ENCODE measurements at places on chromosomes 12 and 14.

DNA sequence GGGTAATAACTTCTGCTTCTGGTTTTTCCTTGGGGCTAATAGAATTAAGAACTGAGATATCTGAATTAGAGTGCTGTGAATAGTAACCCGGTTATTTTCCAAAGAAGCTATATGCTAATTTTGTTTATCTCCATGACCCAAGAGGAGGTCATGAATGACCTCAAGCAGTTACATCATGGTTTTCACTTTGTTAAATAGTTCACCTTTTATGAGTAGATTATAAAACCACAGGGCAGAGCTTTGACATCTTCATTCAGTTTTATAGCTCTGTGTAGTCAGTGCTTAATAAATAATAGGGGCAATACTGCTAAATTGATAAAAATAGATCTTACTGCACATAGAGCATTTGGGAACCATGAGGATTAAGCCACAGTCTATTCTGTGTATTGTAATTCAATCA is 462.2 kb downstream of the LRIG3 start:
- no peaks in the 10 kb centered on the region for H3K27me3 ChIP-seq
- H3K4me1 ChIP-seq = no peaks in the 10 kb centered on the region
- H3K36me3 ChIP-seq = no peaks in the 10 kb centered on the region

GRCh38 chr12:27304856-27305255 is 27.8 kb upstream of the BMAL2 start:
- no peak overlapping the region for H3K4me3 ChIP-seq
- H3K36me3 ChIP-seq = peaks cover 27% of the 10 kb centered on the region
- H3K27ac ChIP-seq = no peak overlapping the region
- no peak for DNase-seq

GRCh38 chr14:90177539-90178189 is 78.7 kb upstream of the PSMC1 start:
- peaks cover 5% of the 10 kb centered on the region for H3K27me3 ChIP-seq
- no peak for DNase-seq
- H3K4me1 ChIP-seq = no peaks in the 10 kb centered on the region
- H3K36me3 ChIP-seq = no peaks in the 10 kb centered on the region

- no peak overlapping the region for H3K27ac ChIP-seq
- H3K4me1 ChIP-seq = peaks cover 3% of the 10 kb centered on the region
- H3K36me3 ChIP-seq = no peaks in the 10 kb centered on the region
- no peaks in the 10 kb centered on the region for H3K27me3 ChIP-seq
- no peak for DNase-seq
Observed at GRCh38 chr14:99674776-99675381, 9.2 kb upstream of the CYP46A1 start.

- no peak overlapping the region for H3K27ac ChIP-seq
- no peaks in the 10 kb centered on the region for H3K4me1 ChIP-seq
- no peak for DNase-seq
Observed at GRCh38 chr12:117039891-117040309, 59.3 kb downstream of the TESC start.

- H3K27me3 ChIP-seq = no peaks in the 10 kb centered on the region
- no peak for DNase-seq
- peaks cover 2% of the 10 kb centered on the region for H3K4me1 ChIP-seq
- H3K4me3 ChIP-seq = no peak overlapping the region
- no peaks in the 10 kb centered on the region for H3K36me3 ChIP-seq
- H3K27ac ChIP-seq = no peak overlapping the region
Observed at GRCh38 chr14:31963587-31963986, 113.5 kb upstream of the ARHGAP5 start.

- peaks cover 73% of the 10 kb centered on the region for H3K36me3 ChIP-seq
- H3K27me3 ChIP-seq = no peaks in the 10 kb centered on the region
- H3K27ac ChIP-seq = peak overlapping the region; percentile 8
- H3K4me3 ChIP-seq = no peak overlapping the region
- no peak for DNase-seq
- peaks cover 33% of the 10 kb centered on the region for H3K4me1 ChIP-seq
Observed at GRCh38 chr14:91125271-91125660, 11.4 kb downstream of the DGLUCY start.

DNA sequence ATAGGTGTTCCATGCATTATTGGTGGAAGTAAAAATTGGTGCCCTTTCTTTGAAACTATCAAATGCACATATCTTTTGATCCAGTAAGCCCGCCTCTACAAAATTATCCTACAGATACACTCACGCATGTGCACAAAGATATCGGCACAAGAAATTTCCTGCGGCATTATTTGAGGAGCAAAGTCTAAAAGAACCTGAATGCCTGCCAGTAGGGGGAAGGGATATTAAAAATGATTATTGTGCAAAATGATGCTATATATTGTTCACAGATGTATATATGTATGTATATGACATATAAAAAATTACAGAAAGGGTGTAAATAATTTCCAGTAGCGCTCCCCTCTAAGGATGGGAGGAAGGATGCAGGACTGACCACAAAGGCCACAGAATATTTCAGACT is 24.7 kb upstream of the ADIPOR2 start:
- DNase-seq = no peak
- H3K4me1 ChIP-seq = peaks cover 47% of the 10 kb centered on the region
- H3K4me3 ChIP-seq = no peak overlapping the region
- no peaks in the 10 kb centered on the region for H3K27me3 ChIP-seq
- no peak overlapping the region for H3K27ac ChIP-seq

- peak; percentile 27 for DNase-seq
- no peak overlapping the region for H3K4me3 ChIP-seq
- no peak overlapping the region for H3K27ac ChIP-seq
- peaks cover 8% of the 10 kb centered on the region for H3K27me3 ChIP-seq
Observed at GRCh38 chr12:48795550-48796455, 6.9 kb upstream of the ADCY6 start.

- H3K4me1 ChIP-seq = no peaks in the 10 kb centered on the region
- DNase-seq = no peak
- no peaks in the 10 kb centered on the region for H3K36me3 ChIP-seq
- no peak overlapping the region for H3K27ac ChIP-seq
- no peaks in the 10 kb centered on the region for H3K27me3 ChIP-seq
Observed at GRCh38 chr14:29475641-29476040, 452.0 kb downstream of the PRKD1 start.

GRCh38 chr12:39393890-39394289 is 49.0 kb downstream of the KIF21A start:
- H3K4me1 ChIP-seq = peaks cover 2% of the 10 kb centered on the region
- H3K4me3 ChIP-seq = no peak overlapping the region
- H3K27ac ChIP-seq = no peak overlapping the region
- no peak for DNase-seq

GRCh38 chr12:71492604-71493003 is 53.0 kb downstream of the LGR5 start:
- no peak overlapping the region for H3K27ac ChIP-seq
- no peaks in the 10 kb centered on the region for H3K4me1 ChIP-seq
- H3K4me3 ChIP-seq = no peak overlapping the region
- H3K36me3 ChIP-seq = no peaks in the 10 kb centered on the region
- H3K27me3 ChIP-seq = no peaks in the 10 kb centered on the region

DNA sequence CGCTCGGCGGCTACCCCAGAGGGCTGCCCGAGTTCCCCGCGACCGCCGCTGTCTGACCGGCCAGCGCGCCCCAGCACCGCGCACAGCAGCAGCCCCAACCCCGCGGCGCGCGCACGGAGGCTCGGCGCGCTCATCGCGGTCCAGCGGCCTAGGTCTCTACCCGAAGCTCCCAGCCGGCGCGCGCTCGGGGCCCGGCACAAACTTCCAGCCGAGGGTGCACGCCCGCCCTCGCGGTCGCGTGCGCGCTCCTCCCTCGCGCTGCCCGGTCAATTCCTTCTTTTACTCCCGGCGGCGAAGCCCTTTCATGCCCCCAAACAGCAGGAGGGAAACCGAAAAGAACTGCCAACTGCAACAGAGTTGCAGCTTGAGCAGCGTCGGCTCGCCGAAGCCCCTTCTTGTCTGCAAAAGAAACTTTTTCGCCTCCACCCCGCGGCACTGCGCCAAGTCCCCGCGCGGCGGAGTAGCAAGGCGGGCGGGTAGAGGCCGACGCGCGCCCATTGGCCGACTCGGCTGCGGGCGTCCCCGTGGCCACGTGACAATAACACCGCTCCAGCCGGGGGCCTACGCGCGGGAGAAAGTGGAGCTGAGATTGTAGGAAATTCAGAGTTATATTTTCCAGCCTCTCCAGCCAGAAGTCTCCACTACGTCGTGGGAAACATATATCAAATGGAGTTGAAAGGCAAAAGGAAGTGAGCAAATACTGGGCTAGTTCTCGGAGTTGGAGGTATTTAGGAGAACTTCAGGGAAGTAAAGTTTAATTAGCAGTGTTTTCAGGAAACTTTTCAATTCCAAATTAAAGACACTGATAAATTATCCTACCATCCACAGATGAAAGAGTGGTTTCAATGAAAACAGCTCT is at the start of gene LRIG3:
TSS of gene LRIG3 (minus strand) at position 403 of the 859 bp plus-strand sequence. CDS start at position 134, 269 bp downstream.
- no peaks in the 10 kb centered on the region for H3K36me3 ChIP-seq
- H3K4me3 ChIP-seq = peak within 1 kb of the TSS; percentile 74
- H3K27me3 ChIP-seq = peaks cover 28% of the 10 kb centered on the region

- no peak overlapping the region for H3K27ac ChIP-seq
- no peak overlapping the region for H3K4me3 ChIP-seq
Observed at GRCh38 chr14:87014856-87015255, 978.1 kb downstream of the GALC start.

DNA sequence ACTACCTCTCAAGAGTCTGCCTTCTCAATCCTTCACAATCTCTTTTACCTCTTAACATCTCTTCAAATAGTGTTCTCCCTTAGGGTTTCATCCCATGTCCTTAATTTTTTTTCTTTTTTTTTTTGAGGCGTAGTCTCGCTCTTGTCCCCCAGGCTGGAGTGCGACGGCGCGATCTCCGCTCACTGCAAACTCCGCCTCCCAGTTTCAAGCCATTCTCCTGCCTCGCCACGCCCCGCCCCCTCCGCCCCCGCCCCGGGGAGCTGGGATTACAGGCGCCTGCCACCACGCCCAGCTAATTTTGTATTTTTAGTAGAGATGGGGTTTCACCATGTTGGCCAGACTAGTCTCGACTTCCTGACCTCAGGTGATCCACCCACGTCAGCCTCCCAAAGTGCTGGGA is 7.0 kb upstream of the BCAT1 start:
- DNase-seq = no peak
- peaks cover 25% of the 10 kb centered on the region for H3K27me3 ChIP-seq
- H3K36me3 ChIP-seq = no peaks in the 10 kb centered on the region
- no peak overlapping the region for H3K4me3 ChIP-seq

GRCh38 chr12:13223941-13224340 is 27.4 kb downstream of the EMP1 start:
- H3K27me3 ChIP-seq = peaks cover 41% of the 10 kb centered on the region
- H3K4me3 ChIP-seq = no peak overlapping the region
- no peaks in the 10 kb centered on the region for H3K36me3 ChIP-seq
- H3K27ac ChIP-seq = no peak overlapping the region
- no peak for DNase-seq

DNA sequence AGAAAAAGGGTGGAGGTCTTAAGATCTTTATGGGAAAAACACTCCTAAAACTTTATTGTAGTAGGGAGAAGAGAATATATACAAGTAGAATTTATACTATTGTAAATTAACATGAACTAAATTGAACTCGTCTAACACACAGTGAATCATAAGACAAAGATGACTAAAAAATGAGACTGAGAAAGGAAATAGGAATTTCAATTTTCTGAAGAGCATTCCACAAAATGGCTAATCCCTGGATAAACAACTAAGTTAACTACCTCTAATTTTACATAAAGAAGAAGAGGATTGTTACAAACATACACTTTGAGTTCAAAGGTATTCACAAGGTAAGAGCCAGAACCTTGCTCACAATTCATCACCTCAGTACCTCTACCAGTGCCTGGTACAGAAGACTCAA is 2.0 kb downstream of the MAP4K5 start:
- no peak overlapping the region for H3K27ac ChIP-seq
- DNase-seq = no peak
- peak overlapping the region; percentile 7 for H3K4me3 ChIP-seq
- H3K36me3 ChIP-seq = peaks cover 13% of the 10 kb centered on the region

- no peak overlapping the region for H3K27ac ChIP-seq
- no peak for DNase-seq
- no peak overlapping the region for H3K4me3 ChIP-seq
- H3K4me1 ChIP-seq = peaks cover 11% of the 10 kb centered on the region
- peaks cover 21% of the 10 kb centered on the region for H3K36me3 ChIP-seq
- peaks cover 20% of the 10 kb centered on the region for H3K27me3 ChIP-seq
Observed at GRCh38 chr14:54570631-54571415, 3.9 kb downstream of the SAMD4A start.

- H3K4me3 ChIP-seq = peak overlapping the region; percentile 13
- H3K36me3 ChIP-seq = peaks cover 35% of the 10 kb centered on the region
- H3K4me1 ChIP-seq = peaks cover 43% of the 10 kb centered on the region
- H3K27ac ChIP-seq = peak overlapping the region; percentile 81
Observed at GRCh38 chr14:34013721-34014060, 62.8 kb upstream of the EGLN3 start.

- H3K4me1 ChIP-seq = peaks cover 7% of the 10 kb centered on the region
- H3K27ac ChIP-seq = no peak overlapping the region
- DNase-seq = no peak
- no peaks in the 10 kb centered on the region for H3K27me3 ChIP-seq
- H3K36me3 ChIP-seq = peaks cover 33% of the 10 kb centered on the region
- H3K4me3 ChIP-seq = no peak overlapping the region
Observed at GRCh38 chr14:65696801-65697200, 284.3 kb downstream of the FUT8 start.

DNA sequence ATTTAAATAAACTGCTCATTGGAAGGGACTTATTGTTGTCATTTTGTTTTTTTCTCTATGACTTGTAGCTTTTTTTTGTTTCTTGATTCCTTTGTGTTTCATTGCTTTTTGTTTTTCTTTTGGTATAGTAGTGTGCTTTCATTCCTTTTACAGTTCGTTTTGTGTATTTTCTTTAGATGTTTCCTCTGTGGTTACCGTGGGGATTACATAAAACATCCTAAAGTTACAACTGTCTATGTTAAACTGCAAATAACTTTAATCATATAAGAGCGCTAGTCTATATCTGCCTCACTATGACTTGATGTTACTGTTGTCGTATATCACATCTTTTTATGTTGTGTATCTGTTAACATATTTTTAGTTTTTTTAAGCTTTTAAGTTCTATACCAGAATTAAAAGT is 86.9 kb downstream of the ATF7IP start:
- peak overlapping the region; percentile 34 for H3K4me3 ChIP-seq
- no peak for DNase-seq
- H3K27me3 ChIP-seq = no peaks in the 10 kb centered on the region
- peaks cover 85% of the 10 kb centered on the region for H3K36me3 ChIP-seq
- H3K4me1 ChIP-seq = peaks cover 55% of the 10 kb centered on the region

GRCh38 chr12:95208678-95209077 is 8.6 kb downstream of the FGD6 start:
- no peak overlapping the region for H3K27ac ChIP-seq
- no peak for DNase-seq
- no peak overlapping the region for H3K4me3 ChIP-seq
- no peaks in the 10 kb centered on the region for H3K36me3 ChIP-seq

- no peaks in the 10 kb centered on the region for H3K4me1 ChIP-seq
- no peak for DNase-seq
- no peak overlapping the region for H3K4me3 ChIP-seq
- no peaks in the 10 kb centered on the region for H3K27me3 ChIP-seq
- no peaks in the 10 kb centered on the region for H3K36me3 ChIP-seq
Observed at GRCh38 chr12:110180591-110181005, 56.4 kb downstream of the IFT81 start.
